ENCODE measurements at places on chromosomes 4 and X.

DNA sequence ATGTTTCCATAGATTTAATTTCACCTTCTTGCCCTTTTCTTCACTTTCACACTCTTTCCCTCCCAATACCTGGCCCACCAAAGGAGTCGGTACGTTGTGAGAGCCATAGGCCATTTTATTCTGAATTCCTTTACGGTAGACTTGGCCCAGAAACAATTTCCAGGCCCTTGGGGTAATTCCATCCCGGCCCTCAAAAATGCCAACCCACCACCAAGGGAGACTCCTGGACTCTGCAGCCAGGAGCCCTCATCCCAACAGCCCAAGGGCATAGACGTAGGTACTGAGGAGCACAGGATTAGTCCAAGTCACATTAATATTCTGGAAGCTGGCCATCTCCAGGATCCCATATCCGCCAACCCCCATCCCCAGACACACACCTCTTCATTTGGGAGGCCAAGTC lies 102.9 kb downstream of the LIMCH1 start:
- DNase-seq, result no peak

GRCh38 chr4:166657261-166657660 lies 577.0 kb downstream of the SPOCK3 start:
- no peak for DNase-seq

- DNase-seq, result no peak
These were observed 202.2 kb upstream of the GPRIN3 start for GRCh38 chr4:89509708-89510281.

DNA sequence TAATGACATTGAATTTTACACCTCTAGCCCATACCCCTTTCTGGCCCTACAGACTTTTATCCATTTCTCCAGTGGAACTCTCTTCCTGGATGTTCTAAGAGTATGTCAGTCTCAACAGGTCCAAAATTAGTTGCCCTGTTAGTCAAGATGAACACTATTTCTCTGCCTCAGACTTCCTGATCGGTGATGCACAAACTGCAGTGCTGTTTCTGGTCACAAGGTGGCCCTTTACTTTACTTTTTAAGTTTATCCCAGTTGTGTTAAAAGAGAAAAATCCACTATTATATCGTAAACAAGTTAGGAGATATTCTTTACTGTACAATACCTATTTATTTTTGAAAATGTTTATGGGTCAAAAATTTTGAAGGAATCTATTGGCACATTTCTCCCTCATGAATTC lies 13.1 kb downstream of the TCEAL7 start:
- no peak for DNase-seq

- DNase-seq, result no peak
These were observed 26.1 kb upstream of the PRDM8 start for GRCh38 chr4:80171251-80171650.

DNA sequence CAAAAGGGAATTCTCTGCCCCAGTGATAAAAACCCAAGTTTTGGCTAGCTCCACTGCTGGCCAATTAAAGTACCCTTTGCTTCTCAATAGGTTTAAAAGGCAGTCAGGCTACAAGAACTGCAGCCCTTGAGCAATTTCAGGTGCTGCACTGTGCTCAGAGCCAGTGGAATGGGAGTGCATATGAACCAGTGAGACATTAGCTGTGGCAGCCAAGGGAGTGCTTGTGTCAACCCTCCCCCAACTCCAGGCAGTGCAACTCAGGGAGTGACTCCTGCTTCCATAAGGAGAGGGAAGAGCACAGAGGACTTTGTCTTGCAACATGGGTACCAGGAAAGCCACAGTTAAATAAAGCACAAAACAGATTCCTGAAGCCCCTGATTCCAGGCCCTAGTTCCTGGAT lies 61.6 kb upstream of the VAMP7 start:
- DNase-seq, result no peak

GRCh38 chr4:22238742-22239141 lies 277.1 kb downstream of the ADGRA3 start:
- no peak for DNase-seq

GRCh38 chr4:43842594-43842993 lies 606.0 kb downstream of the KCTD8 start:
- DNase-seq, result no peak

DNA sequence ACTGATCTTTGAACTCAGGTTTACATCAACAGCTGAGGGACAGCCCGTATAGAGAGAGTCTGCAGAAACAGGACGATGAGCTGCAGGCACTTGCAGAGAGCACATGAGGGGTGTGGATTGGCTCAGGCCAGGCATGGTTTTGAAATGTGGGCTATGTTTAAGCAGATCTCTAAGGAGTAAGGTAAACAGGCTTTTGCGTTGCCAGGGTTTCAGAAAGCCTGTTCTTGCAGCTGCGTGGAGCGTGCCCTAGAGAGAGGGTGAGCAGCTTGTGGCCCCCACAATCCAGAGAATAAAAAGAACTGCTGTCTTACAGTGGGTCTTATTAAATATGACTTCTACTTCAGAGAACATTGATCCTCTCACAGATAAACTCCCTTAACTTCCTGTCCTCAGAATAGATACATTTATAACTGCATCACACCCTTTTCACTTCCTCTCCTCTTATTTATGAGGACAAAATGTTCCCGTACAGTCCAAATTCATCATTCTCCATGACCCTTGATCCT lies 64.1 kb downstream of the TMA16 start:
- peak; percentile 49 for DNase-seq

DNA sequence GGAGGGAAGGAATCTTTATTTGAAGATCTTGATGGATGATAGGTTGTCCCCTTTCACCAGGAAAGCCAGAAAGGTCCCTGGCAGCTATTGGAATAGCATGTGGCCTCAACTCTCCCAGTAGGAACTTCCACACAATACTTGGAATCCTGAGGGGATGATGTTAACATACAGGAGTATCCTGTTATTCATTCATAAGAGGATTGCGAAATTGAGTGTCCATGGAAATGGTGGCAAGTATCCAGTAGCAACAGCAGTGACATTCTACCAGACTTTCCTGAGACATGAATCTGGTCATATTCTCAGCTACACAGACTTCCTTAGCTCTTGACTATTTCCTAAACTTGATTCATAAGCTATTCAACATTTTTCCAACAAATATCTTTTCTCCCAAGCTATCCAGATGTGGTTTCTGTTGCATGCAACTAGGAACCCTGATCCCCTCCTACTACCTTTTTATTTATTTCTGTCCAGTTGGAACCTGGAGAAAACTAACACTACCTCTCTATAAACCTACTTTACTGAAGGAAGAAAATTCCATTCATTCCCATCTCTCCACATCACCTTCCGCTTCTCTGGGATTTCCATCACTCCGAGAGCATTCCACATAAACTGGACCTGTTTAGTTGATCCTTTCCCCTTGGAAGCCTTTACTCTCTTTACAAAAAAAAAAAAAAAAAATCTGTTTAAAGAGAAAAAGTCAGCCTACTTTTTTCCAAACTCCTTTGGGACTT lies 101.8 kb downstream of the ANXA5 start:
- DNase-seq, result peak; percentile 53

- DNase-seq, result no peak
These were observed 521.6 kb downstream of the TRIML1 start for GRCh38 chr4:188660796-188661195.

GRCh38 chr4:128468123-128468989 lies 180.7 kb upstream of the PGRMC2 start:
- peak; percentile 49 for DNase-seq

GRCh38 chr4:184806229-184806550 lies 19.6 kb downstream of the ACSL1 start:
- no peak for DNase-seq

GRCh38 chr4:90127223-90127705 lies at the start of gene CCSER1:
CCSER1 (plus strand) TSS chr4:90127394.
- DNase-seq, result peak; percentile 78

DNA sequence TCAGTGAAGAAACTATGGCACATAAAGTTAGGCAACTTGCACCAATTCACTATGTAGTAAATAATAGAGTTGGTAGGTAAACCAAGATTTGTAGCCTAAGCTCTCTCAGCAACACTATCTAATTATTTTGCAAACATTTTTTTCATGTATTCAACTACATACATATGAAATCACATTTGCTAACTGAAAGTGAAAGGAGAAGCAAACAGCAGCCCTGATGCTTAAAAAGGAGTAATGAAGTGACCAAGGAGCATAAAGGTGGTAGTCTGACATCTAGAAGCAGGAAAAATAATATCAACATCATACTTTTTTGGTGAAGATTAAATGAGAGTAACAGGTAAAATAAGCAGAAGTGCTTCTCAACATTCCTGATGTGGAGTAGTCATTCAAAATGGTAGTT lies 603.7 kb downstream of the GRXCR1 start:
- no peak for DNase-seq

- DNase-seq, result no peak
These were observed 167.0 kb upstream of the IL15 start for GRCh38 chr4:141469392-141469791.

GRCh38 chr4:87087420-87087819 lies 133.0 kb downstream of the KLHL8 start:
- no peak for DNase-seq

DNA sequence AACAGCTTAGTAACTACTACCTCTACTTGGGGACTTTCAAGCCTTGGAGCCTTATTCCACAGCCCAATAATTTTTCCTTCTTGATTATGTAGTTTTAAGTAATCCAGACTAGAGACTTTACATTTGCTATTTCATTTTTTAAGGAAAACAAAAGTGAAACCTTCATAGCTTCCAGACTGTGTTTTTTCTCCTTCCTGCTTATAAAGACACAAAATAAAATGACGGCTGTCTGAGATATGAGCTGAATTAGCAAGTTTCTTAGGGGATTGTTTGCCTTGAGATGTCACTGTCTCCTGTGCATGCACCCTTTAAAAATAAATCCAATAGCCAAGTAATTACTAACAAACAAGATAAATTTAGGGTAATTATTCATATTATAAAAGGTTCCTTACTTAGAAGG lies 78.8 kb upstream of the PACRGL start:
- DNase-seq, result no peak

GRCh38 chr4:181017038-181017437 lies 1226.2 kb upstream of the TENM3 start:
- no peak for DNase-seq

DNA sequence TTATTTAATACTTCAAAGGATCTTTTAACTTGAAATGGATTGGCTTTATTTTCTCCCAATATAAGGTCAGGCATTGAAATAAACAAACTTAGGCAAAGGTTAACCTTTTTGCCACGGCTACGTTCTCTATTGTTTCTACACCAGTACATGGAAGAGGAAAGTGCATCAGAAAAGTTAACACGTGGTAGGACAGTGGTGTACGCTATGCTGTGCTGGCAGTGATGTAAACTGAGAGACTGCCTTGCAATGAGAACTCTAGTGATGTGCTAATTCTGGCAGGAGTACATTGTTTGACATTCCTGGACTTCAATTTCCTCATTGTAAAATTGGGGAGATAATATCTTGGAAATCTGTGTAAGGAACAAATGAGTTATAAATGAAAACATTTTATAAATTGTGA lies 208.2 kb downstream of the TMA16 start:
- no peak for DNase-seq

- DNase-seq, result no peak
These were observed 51.2 kb upstream of the CHRNA9 start for GRCh38 chr4:40283968-40284367.

DNA sequence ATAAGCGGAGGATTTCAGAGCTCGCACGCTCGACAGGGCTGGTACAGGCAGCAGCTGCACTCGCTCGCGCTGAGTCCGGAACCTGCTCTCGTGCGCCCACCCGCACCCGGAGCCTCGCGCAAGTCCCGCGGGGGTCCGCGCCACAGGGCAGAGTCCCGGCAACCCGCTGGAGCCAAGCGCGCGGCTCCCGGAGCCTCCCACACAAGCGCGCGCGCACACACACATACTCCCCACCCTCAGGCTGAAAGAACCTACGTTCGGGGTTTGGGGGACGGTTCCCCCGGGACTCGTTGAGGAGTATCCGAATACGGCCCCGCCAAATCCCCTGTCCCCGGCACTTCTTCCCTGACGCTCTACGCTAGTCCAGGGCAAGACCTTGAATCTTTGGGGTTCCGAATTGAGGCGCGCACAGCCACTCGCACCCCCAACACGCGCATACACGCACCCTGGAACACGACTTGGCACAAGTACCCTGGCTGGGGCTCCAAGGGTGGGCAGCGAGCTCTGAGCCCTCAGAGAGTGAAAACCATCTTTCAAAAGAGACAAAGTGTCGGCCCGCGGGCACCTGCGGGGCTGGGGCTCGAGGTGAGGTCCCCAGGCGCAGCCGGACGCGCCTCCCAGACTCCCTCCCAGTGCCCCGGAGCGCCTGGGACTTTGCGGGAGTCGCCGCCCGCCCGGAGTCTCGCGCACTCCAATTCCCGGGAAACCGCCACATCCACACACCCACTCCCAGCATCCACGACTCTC lies 952 bp downstream of the ANOS1 start:
- no peak for DNase-seq

DNA sequence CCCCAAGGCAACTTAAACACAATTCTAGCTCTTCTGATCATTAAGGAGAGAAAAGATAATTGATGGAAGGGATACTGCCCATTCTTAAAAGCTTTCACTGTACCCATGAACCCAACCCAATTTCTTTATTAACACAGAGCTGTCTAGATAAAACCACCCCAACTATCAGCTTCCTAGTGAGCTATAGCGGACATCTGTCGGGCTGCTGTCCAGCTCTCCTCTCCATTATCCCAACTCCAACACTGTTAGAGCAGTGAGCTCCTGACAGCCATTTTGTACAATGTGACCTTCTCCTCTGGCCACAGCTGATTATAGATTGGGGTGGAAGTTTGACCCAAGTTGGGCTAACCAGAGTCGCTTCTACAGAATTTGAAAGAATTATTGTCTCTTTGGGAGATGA lies 66.1 kb downstream of the HADH start:
- no peak for DNase-seq

- DNase-seq, result no peak
These were observed 66.1 kb downstream of the SNX25 start for GRCh38 chr4:185275501-185275900.

DNA sequence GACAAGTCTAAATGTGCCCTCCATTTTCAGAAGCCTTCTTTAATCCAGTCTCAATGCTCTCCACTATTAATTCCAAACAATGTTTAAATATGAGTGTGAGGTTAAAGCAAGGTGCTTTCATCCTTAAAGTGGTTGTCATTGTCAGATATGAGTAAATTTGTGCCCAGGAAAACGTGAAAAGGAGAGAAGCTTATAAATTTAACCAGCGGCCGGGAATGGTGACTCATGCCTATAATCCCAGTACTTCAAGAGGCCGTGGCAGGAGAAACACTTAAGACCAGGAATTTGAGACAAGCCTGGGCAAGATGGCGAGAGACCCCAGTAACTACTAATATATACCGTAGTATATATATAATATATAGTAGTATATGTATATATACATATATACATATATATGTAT lies 270.0 kb downstream of the ARHGAP24 start:
- no peak for DNase-seq

- no peak for DNase-seq
These were observed 71.5 kb downstream of the ACOX3 start for GRCh38 chr4:8368998-8369397.
